Endothelial cell of coronary artery (primary cell): ENCODE measurements at places on chromosomes 16 and 17. TPM values are rescaled to one million over a fixed set of nuclear protein-coding genes. Genes with fewer than 3 reads are reported as not detected.

The PRPSAP1 gene
- total RNA-seq, result 36.9 and 51.6 TPM in 2 replicates

The KRTAP9-4 gene
- total RNA-seq, result not detected in 2 replicates

The SLC5A2 gene
- under 0.01 TPM in 1 of 2 replicates, not detected in the other for total RNA-seq

The RNPS1 gene
- total RNA-seq, result 58.7 and 63.5 TPM in 2 replicates

The FDXR gene
- total RNA-seq, result 38.9 and 64.7 TPM in 2 replicates

The LDHD gene
- 0.54 and 1.4 TPM in 2 replicates for total RNA-seq

The METTL16 gene
- total RNA-seq, result 10.6 and 11.2 TPM in 2 replicates

The EXOC3L1 gene
- total RNA-seq, result 2.4 and 9.1 TPM in 2 replicates

The SOST gene
- not detected in 2 replicates for total RNA-seq

The SNX20 gene
- not detected in 2 replicates for total RNA-seq

The ACE gene
- 27.5 and 46.8 TPM in 2 replicates for total RNA-seq

The PCTP gene
- 17.2 and 21.0 TPM in 2 replicates for total RNA-seq

The SYNRG gene
- 9.0 and 15.0 TPM in 2 replicates for total RNA-seq

The TEKT1 gene
- total RNA-seq, result not detected in 2 replicates

The MBTD1 gene
- 11.5 and 15.2 TPM in 2 replicates for total RNA-seq

The CLCN7 gene
- 37.3 and 54.8 TPM in 2 replicates for total RNA-seq

The RUNDC3A gene
- 0.47 and 0.54 TPM in 2 replicates for total RNA-seq

The IL21R gene
- 0.09 and 0.28 TPM in 2 replicates for total RNA-seq

The NUDT21 gene
- 61.4 and 68.2 TPM in 2 replicates for total RNA-seq

The RECQL5 gene
- total RNA-seq, result 12.5 and 20.2 TPM in 2 replicates

The ABR gene
- 39.5 and 64.4 TPM in 2 replicates for total RNA-seq

The TXNDC17 gene
- 102 and 157 TPM in 2 replicates for total RNA-seq

The FKBP10 gene
- 103 and 201 TPM in 2 replicates for total RNA-seq

The MEOX1 gene
- not detected in 2 replicates for total RNA-seq

The KCTD19 gene
- under 0.01 and 0.09 TPM in 2 replicates for total RNA-seq

The MYH1 gene
- total RNA-seq, result not detected in 2 replicates

The CDC42EP4 gene
- total RNA-seq, result 16.6 and 28.2 TPM in 2 replicates

The CD68 gene
- total RNA-seq, result 1.6 and 2.8 TPM in 2 replicates

The CDH11 gene
- total RNA-seq, result 91.9 and 246 TPM in 2 replicates

The PRDM7 gene
- total RNA-seq, result not detected in 2 replicates

The LRRC46 gene
- 0.09 TPM in 1 of 2 replicates, not detected in the other for total RNA-seq

The APRT gene
- 102 and 118 TPM in 2 replicates for total RNA-seq

The ITGAD gene
- total RNA-seq, result not detected in 2 replicates

The AURKB gene
- 16.0 and 35.2 TPM in 2 replicates for total RNA-seq

The CCDC154 gene
- under 0.01 and 0.09 TPM in 2 replicates for total RNA-seq

The KCNH4 gene
- total RNA-seq, result under 0.01 TPM in 2 replicates

The KRTAP9-8 gene
- not detected in 2 replicates for total RNA-seq

The INCA1 gene
- 0.18 and 0.56 TPM in 2 replicates for total RNA-seq

The ZP2 gene
- not detected in 2 replicates for total RNA-seq

The RAB37 gene
- total RNA-seq, result 0.19 and 0.27 TPM in 2 replicates

The FBXO47 gene
- 0.09 TPM in 1 of 2 replicates, not detected in the other for total RNA-seq

The PLCG2 gene
- 4.5 and 6.1 TPM in 2 replicates for total RNA-seq

The NAGS gene
- total RNA-seq, result 1.3 and 6.4 TPM in 2 replicates

The GPRC5B gene
- 28.4 and 45.8 TPM in 2 replicates for total RNA-seq

The DHRS7C gene
- total RNA-seq, result not detected in 2 replicates

The CFAP97D1 gene
- under 0.01 TPM in 1 of 2 replicates, not detected in the other for total RNA-seq

The ITGA2B gene
- total RNA-seq, result 0.18 and 0.28 TPM in 2 replicates

The TAT gene
- not detected in 2 replicates for total RNA-seq

The PRR35 gene
- total RNA-seq, result not detected in 2 replicates

The KRT26 gene
- total RNA-seq, result not detected in 2 replicates

The UTS2R gene
- not detected in 2 replicates for total RNA-seq

The KRTAP4-4 gene
- total RNA-seq, result not detected in 2 replicates

The CYB561 gene
- total RNA-seq, result 15.7 and 25.3 TPM in 2 replicates
